ENCODE measurements at places on chromosomes 6 and 20. TPM values are rescaled to one million over a fixed set of nuclear protein-coding genes. Genes with fewer than 3 reads are reported as not detected.

GRCh38 chr6:135390458-135390857 lies 107.1 kb downstream of the AHI1 start:
- DNase-seq = no peak

- DNase-seq = no peak
These were observed 150.6 kb downstream of the GJA10 start for GRCh38 chr6:90044833-90045381.

GRCh38 chr6:16146527-16146955 lies 17.7 kb downstream of the MYLIP start:
- DNase-seq = no peak

DNA sequence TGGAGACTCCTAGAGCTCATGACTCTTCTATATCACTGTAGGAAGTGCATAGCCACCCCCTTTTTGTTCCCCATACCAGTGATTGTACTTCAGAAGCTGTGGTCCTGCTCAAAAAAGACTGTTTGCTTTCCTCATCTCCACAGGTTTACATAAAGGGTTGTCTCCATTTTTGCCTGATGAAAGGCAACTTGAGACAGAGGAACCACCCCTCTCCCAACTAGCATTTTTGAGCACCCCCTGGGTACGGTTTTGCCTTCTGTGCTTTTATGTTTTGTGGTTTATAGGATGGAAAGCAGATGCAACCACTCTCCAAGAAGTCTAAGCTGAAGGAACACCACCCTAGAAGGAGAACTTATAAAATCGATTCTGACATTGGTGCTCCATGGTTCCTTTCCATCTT lies 127.7 kb upstream of the SUPT3H start:
- DNase-seq = no peak

DNA sequence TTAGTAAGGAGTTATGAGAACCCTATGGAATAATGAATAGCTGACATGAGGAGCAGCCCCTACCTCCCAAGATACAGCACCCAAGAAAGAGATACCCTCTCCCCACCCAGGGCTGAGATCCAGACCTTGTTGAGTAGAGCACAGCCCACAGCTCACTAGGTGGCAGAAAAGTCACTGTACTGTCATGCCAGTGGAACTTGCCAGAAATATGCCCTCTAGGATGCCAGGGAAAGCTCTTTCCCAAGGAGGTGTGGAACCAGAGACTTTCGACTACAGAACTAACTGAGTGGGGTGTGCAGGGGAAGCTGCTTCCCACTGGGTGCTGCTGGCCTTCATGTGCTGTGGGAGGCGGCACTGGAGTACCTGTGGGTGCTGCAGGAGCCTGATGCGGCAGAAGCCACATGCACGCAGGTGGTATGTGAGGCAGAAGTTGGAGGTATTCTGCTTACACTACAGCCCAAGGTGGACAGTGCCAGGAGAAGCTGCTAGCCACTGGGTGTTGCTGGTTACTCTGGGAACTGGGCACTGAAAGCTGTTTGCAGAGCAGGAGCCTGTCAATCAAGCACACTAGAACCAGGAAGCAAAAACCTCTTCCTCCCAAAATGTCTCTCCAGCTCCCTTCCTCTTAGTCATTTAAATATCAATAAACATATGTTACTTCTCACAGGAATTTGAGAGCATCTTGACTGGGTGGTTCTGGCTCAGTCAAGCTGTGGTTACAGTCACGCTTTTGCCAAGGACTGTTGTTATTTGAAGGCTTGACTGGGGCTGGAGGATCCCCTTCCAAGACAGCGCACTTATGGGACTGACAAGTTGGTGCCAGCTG lies 17.8 kb downstream of the ARMC12 start:
- DNase-seq = no peak

- no peak for DNase-seq
These were observed 46.8 kb upstream of the RREB1 start for GRCh38 chr6:7060769-7061516.

DNA sequence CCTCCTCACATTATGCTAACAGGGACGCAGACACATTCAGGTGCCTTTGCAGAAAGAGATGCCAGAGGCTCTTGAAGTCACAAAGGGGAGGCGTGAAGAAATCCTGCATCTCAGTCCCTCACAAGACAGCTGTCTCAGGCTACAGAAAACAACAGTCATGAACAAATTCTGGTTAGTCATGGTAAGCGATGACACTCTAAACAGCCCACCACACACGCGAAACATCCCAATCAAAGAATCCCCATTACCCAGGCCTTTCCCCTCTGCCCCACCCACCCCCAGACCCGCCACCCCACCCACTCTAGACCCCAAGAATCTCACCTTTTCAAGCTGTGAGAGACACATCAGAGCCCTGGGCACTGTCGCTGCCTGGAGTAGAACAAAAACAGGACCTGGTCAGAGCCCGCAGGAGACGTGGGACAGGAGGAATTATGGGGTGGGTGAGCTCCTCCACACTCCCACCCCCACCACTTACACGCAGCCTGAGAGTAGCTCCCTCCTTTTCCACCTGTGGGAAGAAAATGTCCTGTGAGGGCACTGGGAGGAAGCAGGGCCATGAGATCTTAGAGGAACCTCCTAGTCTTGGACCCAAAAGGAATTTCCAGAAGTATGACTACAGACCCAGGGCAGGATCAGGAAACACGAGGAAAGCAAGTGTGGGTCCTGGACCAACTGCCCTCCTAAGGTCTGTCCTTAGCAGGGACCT lies 2.7 kb downstream of the HLA-B start:
- no peak for DNase-seq

DNA sequence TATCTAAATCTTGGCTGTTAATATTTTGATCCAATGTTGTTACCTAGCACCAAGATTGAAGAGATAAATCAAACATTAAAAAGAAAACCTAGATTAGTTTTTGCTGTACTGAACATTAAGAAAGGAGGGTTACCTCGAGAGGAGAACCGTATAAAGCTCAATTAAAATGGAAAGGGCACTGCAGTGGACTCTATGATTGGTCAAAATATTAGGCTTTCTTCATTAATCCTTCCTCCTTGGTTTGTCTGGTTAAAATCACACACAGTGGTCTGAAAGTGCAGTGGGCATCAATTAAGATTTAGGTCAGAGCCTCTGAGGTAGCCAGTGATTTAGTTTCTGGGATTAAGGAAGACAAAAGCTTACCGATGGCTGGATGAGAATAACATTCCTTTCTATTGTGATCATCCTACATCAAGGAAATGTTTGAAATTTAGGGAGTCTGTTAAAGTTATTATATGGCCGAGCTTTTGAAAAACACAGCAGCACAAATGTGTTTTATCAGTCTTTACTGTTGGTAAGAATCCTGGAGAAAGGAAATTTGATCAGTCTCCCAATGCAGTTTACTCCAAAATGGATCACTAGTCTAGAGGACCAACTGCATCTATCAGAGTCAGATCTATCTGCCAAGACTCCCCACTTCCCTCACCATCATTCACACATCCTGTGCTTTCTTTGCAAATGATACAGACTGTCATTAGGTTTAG lies 134.6 kb upstream of the NEDD9 start:
- DNase-seq = no peak

- no peak for DNase-seq
These were observed 281.0 kb downstream of the CDC5L start for GRCh38 chr6:44668391-44668930.

DNA sequence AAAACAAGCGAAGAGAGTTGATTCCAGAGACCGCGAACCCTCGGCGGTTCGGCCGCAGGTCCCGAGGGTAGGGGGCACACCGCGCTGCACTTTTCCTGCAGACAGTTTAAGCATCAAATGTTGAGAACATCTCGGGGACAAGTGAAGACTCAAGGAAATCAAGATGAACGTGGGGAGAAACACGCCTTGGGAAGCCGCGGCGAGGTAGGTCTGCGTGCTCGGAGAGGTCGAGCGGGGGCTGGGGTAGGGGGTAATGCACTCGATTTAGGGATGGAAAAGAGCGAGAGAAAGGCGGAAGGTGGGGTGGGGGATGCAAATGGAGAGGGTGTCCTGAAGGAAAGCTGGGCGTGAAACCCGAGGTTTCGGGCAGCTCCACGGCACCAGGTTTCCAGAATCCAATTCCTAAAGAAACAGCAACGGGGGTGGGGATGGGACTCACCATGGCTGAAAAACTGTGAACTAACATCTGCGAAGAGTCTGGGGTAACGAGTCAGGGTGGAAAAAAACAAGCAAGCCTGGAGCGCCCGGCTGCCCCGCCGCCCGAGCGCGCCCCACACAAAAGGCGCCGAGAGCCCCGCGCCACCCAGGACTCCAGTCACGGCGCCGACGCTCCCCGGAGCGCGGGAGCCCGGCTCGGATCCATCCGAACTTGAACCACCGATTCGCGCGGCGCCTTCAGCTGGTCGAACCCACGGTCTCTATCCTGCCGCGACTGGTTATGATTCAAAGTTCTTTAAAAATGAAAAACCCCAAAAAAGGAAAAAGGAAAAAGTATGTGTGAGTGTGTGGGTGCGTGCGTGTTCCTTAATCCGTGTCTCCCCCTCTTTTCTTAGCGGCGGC lies 3.5 kb downstream of the TFAP2A start:
- no peak for DNase-seq

DNA sequence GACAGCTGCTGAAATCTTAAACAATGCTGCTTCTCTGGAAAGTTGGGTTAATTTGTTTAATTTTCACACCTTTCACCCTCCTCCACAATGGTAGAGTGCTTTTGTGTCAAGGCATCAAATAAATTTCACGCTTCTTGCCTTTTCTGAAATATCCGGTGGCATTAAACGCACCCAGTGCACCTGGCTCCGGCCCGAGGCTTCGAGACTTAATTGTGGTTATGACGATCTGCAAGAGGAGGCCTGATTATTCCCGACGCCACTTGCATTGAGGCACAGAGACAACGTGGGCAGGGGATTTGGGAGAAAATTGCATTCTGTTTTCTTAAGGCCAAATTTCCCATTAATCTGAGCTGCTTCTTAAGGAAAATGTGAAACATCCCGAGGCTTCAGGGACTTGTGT lies 152.2 kb downstream of the CDH4 start:
- no peak for DNase-seq

- no peak for DNase-seq
These were observed 21.0 kb upstream of the PDE7B start for GRCh38 chr6:135830452-135830881.

- DNase-seq = no peak
These were observed 223.3 kb downstream of the TMEM242 start for GRCh38 chr6:157099912-157100593.

DNA sequence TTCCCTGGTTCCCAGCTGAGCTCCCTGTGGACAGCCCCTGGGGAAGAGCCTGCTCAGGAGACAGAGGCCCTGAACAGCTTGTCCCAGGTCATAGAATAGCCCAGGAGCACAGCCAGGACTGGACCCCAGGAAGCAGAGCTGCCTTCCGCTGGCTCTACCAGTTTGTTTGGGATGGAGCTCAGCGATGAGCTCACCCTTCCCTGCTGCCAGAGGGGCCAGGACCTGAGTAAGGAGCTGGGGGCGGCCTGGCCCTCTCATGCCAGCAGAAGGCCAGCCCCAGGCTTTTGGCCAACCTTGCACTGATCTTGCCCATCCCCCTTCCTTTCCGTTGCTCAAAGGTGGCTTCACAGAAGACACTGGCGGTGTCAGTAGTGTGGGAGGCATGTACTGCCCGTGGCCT lies 17.5 kb downstream of the MMP24OS start:
- no peak for DNase-seq

DNA sequence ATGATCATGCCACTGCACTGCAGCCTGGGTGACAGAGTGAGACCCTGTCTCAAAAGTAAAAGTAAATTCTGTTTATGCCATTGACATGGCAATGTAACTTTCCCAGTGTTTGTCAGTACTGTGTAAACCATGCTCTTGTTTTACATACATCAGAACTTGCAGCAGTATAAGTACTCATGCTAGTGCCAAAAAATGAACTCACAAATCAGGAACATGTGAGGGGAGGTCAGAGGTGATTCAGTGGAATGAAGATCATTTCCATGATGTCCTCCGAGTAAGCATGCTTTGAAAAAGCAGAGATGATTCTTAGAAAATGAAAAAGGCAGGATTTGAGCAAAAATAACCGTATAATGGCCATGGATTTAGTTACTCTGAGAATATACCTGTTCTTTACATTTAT lies 81.9 kb downstream of the ANKS1A start:
- DNase-seq = no peak

DNA sequence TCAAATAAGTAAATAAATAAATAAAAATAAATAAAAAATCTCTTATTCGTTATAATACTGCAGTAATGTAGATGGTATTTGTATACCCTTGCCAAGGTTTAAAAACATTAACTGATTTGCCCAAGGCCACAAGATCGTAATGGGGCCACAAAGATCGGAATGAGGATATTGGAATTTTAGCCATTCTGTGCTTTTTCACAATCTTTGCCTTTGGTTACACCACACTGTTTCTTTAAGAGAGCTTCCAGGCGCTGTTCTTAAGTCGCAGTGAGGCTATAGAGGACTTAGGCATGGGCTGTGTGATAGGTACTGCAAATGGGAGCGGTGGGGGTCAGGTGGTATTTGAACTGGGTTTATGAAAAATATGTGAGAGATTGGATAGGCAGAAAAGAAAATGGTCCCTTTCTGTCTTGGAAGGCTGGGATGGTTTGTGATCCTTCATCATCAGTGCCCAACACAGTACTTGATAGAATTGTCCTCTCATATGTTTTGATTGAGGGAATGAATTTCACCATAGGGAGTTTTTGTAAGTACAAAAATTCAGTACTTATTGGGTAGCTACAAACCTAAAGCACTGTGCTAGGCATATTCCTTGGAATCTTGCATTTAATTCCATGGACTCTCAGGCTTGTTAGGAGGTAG lies 1.4 kb downstream of the NUS1 start:
- no peak for DNase-seq

DNA sequence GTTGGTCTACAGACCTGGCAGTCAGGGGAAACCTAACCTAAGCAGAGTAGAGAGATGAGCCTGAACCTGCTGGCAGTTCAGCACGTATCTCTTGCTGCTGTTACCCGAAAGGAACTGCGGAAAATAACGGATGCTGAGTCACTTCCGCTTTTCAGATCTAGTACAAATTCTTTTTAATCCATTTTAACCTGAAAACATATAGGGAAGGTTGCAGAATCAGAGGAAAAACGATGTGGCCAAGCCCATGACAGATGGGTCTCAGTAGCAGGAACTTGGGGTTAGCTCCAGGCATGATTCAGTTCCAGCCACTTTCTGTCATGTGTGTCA lies 351.9 kb upstream of the PRND start:
- DNase-seq = no peak

- no peak for DNase-seq
These were observed 50.3 kb downstream of the DEK start for GRCh38 chr6:18214003-18214402.

GRCh38 chr6:43695967-43696291 lies 8.3 kb upstream of the MRPS18A start:
- DNase-seq = no peak

NKX2-4 gene
- total RNA-seq = not detected

SIGLEC1 gene
- total RNA-seq = not detected

COL19A1 gene
- total RNA-seq = 0.33 TPM

BMP2 gene
- total RNA-seq = 1.1 TPM

PI16 gene
- total RNA-seq = 20.5 TPM

THEMIS gene
- total RNA-seq = not detected

OOEP gene
- total RNA-seq = not detected

MCHR2 gene
- total RNA-seq = not detected

KCNS1 gene
- 0.10 TPM for total RNA-seq

EPHA7 gene
- total RNA-seq = 12.1 TPM

TRDN gene
- 9.1 TPM for total RNA-seq

BTNL2 gene
- total RNA-seq = not detected

NOL4L gene
- total RNA-seq = 150 TPM

LAMA2 gene
- 2.0 TPM for total RNA-seq

CLVS2 gene
- total RNA-seq = 0.28 TPM

RWDD2A gene
- total RNA-seq = 4.4 TPM

FKBP1C gene
- total RNA-seq = 1.0 TPM

RBM39 gene
- 308 TPM for total RNA-seq

TREM1 gene
- 0.38 TPM for total RNA-seq
